ENCODE measurements at places on chromosomes 5 and 9.

- no peaks in the 10 kb centered on the region for H3K4me1 ChIP-seq
- H3K27ac ChIP-seq = no peak overlapping the region
- no peaks in the 10 kb centered on the region for H3K27me3 ChIP-seq
- no peak overlapping the region for H3K4me3 ChIP-seq
- DNase-seq = peak; percentile 22
Measured at GRCh38 chr5:68476854-68477253, 261.3 kb downstream of the PIK3R1 start.

DNA sequence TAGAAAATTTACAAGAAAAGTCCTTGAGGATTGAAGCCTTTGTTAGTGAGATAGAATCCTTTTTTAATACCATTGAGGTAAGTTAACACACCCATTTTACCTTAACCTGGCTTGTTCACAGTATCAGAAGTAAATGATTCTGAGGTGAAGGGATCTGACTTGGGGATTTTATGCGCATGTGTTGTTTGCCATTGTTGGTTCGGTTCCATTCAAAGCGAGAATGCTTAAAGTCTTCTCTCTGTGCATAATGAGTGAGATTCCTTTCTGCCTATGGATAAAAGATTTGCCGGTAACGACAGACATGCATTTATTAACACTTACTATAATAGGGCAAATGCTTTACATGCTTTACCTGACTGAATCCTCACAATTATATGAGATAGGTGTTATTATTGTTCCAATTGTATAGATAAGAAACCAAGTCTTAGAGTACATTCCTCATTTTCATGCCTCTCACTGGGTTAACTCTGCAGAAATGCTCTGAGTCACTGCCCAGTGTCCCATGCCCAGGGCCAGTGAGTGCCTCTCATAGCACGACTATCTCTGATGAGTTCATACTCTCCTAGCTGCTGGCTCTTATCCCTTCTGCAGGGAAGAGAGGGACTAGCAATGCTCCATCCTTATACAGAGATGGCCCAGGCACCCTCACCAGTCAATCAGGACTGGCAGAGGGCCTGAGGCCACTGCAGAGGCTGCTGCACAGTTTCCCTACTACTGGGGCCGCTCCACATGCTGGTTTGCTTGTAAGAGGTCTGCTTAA, 54.4 kb downstream of the CMYA5 start:
- no peaks in the 10 kb centered on the region for H3K36me3 ChIP-seq
- DNase-seq = no peak
- no peak overlapping the region for H3K4me3 ChIP-seq
- no peaks in the 10 kb centered on the region for H3K4me1 ChIP-seq

DNA sequence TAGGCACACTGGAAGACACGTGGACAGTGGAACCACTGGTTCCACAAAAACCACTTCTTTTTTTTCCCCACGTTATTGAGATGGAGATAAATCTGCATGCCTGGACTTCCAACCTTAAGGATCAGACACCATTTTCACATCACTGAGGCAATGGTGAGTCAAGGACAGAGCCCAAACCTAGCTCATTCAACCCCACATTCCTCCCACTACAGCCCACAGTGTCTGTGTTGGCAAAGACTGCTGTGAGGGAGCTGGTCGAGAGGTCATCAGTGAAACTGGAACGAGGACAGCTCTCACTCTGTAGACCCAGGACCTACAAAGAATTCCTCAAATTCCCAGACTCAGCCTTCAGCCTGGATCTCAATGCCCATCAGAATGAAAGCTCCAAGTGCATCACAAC, 74.8 kb downstream of the ABCA1 start:
- H3K36me3 ChIP-seq = no peaks in the 10 kb centered on the region
- no peaks in the 10 kb centered on the region for H3K27me3 ChIP-seq
- no peaks in the 10 kb centered on the region for H3K4me1 ChIP-seq
- DNase-seq = no peak
- H3K27ac ChIP-seq = no peak overlapping the region

GRCh38 chr9:118522093-118523028, 818.2 kb downstream of the TLR4 start:
- H3K27me3 ChIP-seq = no peaks in the 10 kb centered on the region
- DNase-seq = peak; percentile 19
- no peak overlapping the region for H3K4me3 ChIP-seq
- no peaks in the 10 kb centered on the region for H3K36me3 ChIP-seq
- no peaks in the 10 kb centered on the region for H3K4me1 ChIP-seq

DNA sequence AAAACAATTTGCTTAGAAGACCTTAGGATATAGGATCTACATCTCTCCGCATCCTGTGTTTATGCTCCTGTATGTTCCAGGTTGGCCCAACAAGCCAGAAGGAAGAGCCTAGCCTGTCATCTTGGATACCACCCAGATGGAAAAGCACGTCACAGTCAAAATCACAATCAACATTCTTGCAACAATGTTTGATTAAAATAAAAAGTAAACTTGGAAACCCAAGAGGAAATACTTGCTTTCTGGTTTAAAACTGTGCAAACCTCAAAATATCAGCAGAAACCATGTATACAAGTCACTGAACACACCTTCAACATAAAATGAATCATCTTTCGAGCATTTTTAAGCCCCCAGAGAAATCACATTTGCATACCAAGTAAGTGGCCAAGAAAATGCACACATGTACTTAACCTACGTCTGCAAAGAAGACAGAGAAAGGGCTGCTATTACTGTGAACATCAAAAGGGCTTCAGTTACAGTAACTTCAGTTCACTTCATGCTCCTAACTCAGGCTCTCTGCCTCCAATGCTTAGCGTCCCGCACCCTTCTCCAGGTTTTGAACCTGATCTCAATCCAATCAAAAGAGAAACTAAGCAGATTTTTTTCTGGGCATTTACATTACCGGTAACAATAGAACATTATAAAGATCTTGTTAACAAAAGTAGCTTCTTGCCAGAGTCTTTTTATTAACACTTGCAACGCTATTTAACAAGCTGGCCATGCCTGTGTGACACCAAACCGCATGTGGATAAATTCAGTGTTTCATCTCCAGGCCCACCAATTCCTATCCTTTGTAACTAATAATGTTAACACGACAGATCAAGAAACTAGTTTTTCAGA, 1.3 kb downstream of the ENC1 start:
- peak; percentile 44 for DNase-seq
- H3K27me3 ChIP-seq = no peaks in the 10 kb centered on the region
- peaks cover 9% of the 10 kb centered on the region for H3K4me1 ChIP-seq
- peak overlapping the region; percentile 94 for H3K27ac ChIP-seq

All from colonic mucosa (tissue), 4 donors.